Osteocyte (in vitro differentiated cells): ENCODE measurements at places on chromosomes 3 and 15.

DNA sequence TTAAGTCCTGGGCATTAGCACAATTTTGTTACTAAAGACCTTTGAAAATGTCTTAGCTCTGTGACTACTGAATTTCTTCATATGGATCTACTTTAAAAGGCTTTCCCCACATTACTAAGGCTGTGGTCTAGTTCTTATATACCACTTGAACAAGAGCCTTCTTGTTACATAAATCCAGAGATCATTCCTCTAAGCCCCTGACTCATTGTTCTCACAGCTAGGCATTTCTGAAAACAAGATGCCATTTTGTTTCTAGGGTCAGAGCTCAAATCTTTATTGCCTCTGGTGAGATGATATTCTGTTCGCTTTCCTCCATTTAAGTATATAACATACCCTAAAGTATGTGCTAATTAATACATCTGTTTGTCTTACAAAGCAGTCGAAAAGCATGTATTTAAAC, 29.8 kb upstream of the LPP start:
- DNase-seq, result no peak

DNA sequence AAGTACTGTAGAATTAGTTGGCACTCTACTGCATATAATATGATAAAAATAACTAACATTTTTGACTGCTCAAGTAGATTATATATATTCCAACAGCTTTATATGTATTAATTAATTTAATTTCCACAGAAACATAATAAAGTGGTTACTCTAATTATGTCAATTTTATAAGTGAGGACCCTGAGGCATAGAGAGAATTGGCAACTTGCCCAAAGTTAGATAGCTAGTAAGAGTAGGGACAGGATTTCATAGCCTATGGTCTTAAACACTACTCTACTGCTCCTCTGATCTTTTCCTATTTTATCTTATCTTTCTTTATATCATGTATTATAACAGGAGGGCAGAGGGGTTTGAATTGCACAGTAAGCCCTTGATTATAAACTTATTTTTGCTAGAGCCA, 418.7 kb upstream of the SGO1 start:
- DNase-seq, result no peak

GRCh38 chr15:55532944-55533343, 24.9 kb upstream of the DNAAF4 start:
- no peak for DNase-seq

DNA sequence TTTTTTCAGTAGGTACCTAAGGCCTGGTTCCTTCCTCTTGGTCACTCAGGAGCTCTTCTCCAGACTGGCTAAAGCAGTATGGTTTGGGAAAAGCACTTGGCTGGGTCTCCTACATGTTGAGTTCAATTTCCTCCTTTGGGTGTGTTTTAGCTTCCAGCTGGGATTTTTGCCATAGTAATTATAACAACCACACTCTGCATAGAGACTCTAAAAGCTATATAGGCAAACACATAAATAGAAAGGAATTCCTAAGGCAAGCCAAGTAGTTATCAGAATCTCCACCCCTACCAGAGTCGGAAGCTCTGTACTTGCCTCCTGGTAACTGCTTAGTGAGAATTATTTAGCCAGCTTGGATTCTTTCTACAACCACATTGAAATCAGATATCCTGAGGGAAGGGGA, 48.6 kb downstream of the FOXL2 start:
- DNase-seq, result no peak

GRCh38 chr3:140056047-140056446, 121.1 kb downstream of the CLSTN2 start:
- no peak for DNase-seq

DNA sequence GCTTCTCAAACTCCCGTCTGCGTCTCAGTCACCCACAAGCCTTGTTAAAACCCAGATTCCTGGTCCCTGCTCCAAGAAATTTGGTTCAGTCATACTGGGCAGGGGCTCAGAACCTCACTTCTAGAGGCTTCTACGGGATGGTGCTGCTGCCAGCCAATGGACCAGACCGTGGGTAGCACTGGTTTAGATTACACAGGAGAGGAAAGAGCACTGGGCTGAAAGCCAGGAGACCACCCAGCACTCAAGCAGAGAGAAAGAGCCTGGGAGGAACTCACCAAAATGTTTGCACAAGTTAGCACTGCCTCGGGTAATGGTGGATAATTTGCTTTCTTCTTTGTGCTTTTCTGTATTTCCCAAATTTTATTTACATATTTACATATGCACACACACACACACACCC, 46.9 kb upstream of the MUC13 start:
- no peak for DNase-seq
